Myocyte (in vitro differentiated cells): ENCODE measurements at places on chromosomes 7 and 10. TPM values are rescaled to one million over a fixed set of nuclear protein-coding genes. Genes with fewer than 3 reads are reported as not detected.
A peak's percentile ranks its signal among the peaks of the same experiment; 100 is the strongest.

GRCh38 chr7:47371733-47372368 lies 210.1 kb downstream of the TNS3 start:
- peak; percentile 61 for DNase-seq

GRCh38 chr10:36602374-36602773 lies 523.0 kb upstream of the ANKRD30A start:
- no peak for DNase-seq

The ELFN1 gene
- not detected in 2 replicates for total RNA-seq

DNA sequence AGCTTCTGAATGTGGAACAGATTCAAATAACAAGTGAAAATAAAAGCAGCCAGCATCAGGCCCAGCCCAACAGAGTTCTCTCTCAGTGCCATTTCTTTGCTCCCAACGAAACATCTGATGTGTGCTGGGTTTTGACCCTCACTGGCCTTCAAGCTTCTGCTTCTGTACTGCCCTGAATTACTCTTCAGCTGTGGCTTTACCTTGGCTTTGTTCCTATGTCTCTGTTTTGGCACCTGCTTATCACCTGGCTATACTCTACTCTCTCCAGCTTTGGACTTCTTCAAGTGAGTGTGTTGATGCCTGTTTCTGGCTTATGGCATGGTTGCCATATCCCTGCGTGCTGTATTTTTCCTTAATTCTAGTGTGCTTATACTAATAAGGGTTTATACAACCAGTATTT lies 768.3 kb downstream of the SORCS1 start:
- DNase-seq: no peak

DNA sequence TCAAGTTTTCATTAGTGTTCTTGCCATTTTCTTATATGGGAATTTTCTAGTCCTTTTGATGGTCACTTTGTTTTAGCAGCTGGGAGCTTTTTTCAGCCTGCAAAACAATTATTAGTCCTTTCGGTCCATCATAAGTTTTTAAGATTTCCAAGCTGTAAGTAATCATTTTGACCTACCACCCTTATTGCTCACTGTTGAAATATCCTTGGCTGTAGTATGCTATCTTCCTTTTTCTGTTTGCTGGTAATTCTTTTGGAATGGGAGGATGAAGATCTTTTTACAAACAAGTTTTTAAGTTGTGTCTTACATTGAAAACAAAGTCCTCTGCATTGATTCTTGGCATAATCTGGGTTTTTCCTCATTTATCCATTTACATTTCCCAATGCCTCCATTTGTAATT lies 24.0 kb downstream of the BZW2 start:
- peak; percentile 13 for DNase-seq

The CSGALNACT2 gene
- 21.2 and 27.6 TPM in 2 replicates for total RNA-seq

The EPHA1 gene
- not detected in 2 replicates for total RNA-seq

GRCh38 chr7:11895337-11895736 lies 63.3 kb upstream of the THSD7A start:
- no peak for DNase-seq

GRCh38 chr10:70227548-70228320 lies 5.5 kb downstream of the PPA1 start:
- no peak for DNase-seq

DNA sequence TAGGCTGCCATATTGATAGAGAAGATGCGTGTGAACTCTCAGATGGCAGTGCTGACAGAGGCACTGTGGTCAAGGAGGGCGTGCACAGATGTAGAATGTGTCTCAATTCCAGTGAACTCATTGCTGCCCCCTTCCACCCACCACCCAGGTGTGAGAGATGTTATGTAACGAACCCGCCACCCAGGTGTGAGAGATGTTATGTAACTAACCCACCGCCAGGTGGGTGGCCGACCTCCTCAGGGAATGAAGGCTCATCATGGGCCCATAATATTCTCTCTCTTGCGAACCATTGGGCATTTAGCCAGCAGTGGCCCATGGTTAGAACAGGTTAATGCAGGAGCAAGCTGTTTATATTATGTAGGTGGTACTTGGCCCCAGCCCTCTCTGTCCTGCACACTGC lies 140.4 kb upstream of the MTPN start:
- DNase-seq: no peak
